Stimulated activated CD4-positive, alpha-beta T cell treated with anti-CD3 and anti-CD28 coated beads, Interleukin-15, amount 100 ng/mL, for 48 hours (primary cell): ENCODE measurements at places on chromosomes 12 and 14.

DNA sequence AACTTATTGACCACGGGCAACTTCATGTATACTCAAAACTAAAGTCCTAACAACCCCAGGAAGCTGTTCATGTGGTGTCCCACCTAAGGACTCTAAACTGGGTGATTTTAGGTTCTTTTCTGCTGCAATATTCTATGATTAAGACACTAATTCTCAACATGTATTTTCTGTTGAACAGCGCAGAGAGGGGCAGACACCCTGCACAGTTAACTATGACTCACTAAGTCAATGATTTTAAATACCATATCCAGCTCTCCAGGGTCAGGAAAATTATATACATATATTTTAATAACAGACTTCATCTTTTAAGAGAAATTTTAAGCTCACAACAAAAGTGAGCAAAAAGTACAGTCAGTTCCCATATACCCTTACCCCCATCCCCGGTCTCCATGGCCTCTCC, 85.0 kb downstream of the FOXN3 start:
- DNase-seq, result no peak

- no peak for DNase-seq
These were observed 2.9 kb downstream of the TCHP start for GRCh38 chr12:109902891-109903418.

DNA sequence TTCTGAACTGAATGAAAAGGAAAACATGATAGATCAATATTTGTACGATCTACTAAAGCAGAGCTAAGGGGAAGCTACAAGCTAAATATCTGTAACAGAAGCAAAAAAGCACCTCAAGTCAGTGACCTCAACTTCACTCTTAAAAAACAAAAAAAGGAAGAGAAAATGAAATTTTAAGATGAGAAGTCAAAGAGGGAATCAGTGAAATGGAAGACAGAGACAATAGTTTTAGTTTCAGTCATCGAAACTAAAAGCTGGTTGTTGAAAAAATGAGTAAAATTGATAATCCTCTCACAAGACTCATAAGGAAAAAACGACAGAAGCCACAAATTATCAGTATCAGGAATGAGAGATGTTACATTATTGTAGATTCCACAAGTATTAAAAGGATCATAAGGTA, 11.9 kb upstream of the SLC2A13 start:
- DNase-seq, result no peak

- DNase-seq, result no peak
These were observed 76.0 kb downstream of the CEP128 start for GRCh38 chr14:80865565-80865964.

GRCh38 chr14:54920052-54920451, 17.4 kb upstream of the GCH1 start:
- no peak for DNase-seq

GRCh38 chr12:642633-643474, 20.4 kb downstream of the NINJ2 start:
- peak; percentile 68 for DNase-seq

GRCh38 chr14:77409131-77409533, 14.2 kb downstream of the NOXRED1 start:
- DNase-seq, result no peak

DNA sequence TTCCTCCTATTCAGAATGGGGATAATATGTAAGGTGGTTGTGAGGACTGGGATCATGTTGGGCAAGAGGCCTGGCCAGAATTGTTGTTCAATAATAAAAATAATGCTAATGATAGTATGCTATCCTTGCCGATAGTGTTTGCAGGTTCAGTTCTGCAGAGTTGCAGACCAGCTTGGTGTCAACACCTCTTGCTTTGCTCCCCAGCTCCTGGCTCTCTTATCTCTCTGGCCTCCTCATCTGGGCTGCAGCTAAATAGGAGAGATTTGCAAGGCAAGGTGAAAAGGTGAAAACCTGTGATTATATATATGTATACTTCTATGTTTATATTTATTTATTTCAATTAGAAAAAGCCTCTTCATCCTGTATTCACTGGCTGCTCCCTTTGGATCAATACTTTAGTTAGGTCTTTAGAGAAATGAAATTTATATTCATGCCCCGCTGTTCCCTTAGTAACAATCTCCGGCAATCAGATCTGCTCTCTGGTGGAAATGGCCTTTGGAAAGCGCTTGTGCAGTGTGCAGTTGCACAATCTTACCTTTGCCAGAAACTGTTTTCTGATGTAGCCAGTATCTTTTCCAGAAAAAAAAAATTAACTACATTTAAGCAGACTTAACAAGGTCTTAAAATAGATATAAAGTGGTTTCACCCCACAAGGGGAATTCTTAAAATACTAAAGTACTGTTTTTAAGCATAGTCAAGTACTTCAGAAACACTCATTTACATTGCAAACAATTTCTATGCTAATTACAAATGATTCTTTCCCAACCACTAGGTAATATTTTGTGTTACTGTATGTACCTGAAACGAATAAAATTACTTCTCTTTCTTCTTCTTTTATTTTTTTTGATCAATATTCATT, 19.1 kb upstream of the ACVR1B start:
- DNase-seq, result no peak

- DNase-seq, result no peak
These were observed 101.9 kb upstream of the RTL1 start for GRCh38 chr14:101005447-101005846.

DNA sequence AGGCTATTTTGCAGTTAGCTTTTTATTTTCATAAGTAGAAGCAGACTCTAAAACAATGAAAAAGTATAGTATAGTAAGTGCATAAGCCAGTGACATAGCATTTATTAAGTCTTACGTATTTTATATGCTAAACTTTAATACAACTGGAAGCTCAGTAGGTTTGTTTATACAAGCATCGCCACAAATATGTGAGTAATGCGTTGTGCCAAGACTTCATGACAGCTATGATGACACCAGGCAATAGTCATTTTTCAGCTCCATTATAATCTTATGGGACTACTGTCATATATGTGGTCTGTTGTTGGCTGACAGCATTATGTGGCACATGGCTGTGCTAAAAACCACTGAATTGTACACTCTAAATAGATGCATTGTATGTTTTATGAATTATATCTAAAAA, 40.3 kb downstream of the SLC38A2 start:
- DNase-seq, result no peak

- no peak for DNase-seq
These were observed 127.8 kb downstream of the DAAM1 start for GRCh38 chr14:59316151-59316830.

- no peak for DNase-seq
These were observed 485.6 kb upstream of the TMEM132C start for GRCh38 chr12:127781336-127781735.

DNA sequence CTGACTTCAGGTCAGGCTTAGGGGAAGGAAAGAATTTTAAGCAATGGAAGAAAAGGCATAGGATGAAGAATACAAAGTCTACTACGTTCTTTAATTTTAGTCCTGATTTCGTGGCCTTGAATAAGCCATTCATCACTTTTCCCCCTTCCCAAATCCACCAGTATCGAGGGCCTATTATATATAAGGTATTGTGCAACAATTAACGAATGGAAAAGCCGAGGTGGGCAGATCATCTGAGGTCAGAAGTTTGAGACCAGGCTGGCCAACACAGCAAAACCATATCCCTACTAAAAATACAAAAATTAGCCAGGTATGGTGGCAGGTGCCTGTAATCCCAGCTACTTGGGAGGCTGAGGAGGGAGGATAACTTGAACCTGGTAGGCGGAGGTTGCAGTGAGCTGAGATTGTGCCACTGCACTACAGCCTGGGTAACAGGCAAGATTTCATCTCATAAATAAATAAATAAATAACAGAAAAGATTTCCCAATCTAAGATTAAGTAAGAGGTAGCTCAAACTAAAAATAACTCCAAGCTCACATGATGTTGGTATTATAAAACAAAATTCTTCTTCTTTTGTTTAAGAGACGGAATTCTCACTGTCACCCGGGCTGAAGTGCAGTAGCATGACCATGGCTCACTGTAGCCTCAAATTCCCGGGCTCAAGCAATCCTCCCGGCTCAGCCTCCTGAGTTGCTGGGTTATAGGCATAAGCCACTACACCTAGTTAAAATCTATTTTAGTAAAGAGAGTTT, 58.3 kb upstream of the NR2C1 start:
- DNase-seq, result no peak

- DNase-seq, result no peak
These were observed 26.4 kb downstream of the GLIPR1L1 start for GRCh38 chr12:75360920-75361319.

DNA sequence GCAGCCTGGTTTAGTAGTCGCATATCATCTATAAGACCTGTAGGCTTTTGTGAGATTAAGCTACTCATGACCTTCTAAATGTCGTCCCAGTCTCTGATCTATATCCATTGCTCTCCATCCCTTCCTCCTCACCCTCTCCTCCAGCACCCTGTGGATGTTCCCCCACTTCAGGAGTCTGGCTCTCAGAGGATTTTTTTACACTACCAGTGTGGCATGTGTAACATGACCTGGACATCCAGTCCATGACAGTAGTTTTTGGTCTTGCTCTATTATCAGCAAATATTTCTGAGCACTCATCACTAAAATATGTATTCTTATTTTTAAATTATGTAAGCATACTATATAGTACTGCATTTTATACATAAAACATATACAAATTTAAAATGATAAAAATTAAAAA, 142.1 kb downstream of the DYRK2 start:
- no peak for DNase-seq

- DNase-seq, result no peak
These were observed 380.0 kb downstream of the DIO2 start for GRCh38 chr14:79831195-79831892.

- no peak for DNase-seq
These were observed 68.6 kb downstream of the ACTN1 start for GRCh38 chr14:68910540-68910939.

DNA sequence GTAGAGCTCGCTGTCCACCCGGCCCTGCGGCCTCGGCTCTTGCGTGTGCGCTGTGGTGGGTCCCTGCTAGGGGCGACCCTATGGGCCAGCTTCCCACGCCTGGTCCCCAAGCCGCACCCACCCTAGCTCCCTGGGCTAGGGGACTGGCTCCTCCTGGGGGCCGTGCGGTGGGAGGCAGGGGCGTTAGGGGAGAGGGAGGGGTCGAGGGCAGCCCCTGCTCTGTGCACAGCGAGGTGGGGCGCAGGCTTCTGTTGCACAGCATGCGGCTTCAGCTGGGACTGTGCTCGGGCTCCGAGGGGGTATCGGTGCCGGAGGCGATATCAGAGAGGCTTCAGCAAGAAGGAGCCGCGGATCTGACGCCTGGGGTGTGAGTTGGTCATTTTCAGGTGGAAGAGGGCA, 86.1 kb downstream of the ALG10 start:
- DNase-seq, result no peak

DNA sequence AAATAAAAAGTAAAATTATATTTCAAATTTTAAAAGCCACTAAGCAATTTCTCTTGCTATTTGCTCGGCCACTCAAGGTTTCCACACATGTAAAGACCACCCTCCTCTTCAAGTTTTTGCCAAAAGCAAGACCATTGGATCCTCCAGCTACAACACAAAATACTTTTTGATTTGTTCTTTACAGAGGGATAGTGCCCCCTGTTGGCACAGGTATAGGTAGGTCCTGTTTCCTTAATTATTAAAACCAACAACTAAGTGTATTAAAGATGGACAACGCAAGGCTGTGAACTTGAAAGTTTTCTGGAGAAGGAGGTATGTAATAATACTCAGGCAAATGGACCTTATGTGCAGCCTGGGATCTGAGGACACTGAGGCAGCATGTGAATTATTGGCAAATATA, 23.8 kb downstream of the ATP6V1D start:
- no peak for DNase-seq

- DNase-seq, result no peak
These were observed 174.7 kb upstream of the HIF1A start for GRCh38 chr14:61520576-61520975.
